ENCODE measurements at places on chromosomes 12 and 14.

GRCh38 chr14:36657399-36658122 lies 4.1 kb upstream of the PAX9 start:
- DNase-seq: no peak

- peak; percentile 27 for DNase-seq
These were observed 53.8 kb upstream of the CCDC175 start for GRCh38 chr14:59630288-59630963.

DNA sequence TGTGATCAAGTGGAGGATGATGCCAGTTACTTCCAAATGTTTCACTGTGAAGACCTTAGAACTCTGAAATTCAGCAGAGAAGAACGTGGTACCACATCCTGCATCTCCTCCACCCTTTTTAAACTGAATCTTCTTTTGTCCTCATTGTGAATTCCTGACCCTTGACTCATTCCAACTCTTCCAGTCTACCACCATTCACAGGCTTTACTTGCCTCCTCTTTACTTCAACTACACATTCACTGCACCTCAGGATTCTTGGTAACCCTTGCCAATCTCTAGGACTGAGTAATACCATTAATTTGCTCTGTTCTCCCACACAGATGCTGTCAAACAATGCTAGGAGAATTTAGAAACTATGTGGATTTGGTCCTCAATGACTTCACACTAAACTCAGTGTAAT lies 37.3 kb downstream of the PPP1R12A start:
- DNase-seq: no peak

DNA sequence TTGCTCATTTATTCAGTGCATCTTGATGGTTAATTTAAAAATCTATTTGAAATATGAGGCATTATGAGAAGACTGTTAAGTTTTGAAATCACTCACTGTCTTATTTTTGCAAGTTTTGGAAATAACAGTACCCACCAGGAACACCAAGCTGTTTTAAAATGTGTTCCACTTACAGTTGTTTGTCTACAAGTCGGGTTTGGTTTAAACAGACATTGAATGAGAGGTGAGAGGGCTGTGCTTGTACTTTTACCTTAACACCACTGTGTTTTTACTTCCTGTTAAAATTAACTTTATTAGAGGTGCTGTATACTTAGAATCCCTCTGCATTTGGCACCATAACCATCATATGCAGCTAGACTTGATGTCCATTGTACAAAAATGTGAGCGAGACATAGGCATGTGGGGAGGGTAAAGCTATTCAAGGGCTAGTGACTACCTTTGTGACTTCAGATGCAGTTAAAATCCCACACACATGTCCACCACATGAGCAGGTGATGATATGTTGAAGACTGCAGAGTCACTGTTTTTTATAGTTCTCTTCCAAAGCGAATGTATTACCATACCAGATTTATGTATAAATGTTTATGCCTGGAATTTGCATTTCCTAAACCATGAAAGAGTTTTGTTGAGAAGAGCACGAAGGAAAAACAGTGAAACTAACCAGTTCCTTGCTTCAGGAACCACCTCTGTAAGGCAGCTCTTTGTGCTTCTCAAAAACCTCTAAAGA lies 12.9 kb downstream of the ELK3 start:
- DNase-seq: no peak

GRCh38 chr14:64848239-64848638 lies 31.5 kb downstream of the SPTB start:
- DNase-seq: no peak
